ENCODE measurements at places on chromosomes 16 and 17. TPM values are rescaled to one million over a fixed set of nuclear protein-coding genes. Genes with fewer than 3 reads are reported as not detected.

DNA sequence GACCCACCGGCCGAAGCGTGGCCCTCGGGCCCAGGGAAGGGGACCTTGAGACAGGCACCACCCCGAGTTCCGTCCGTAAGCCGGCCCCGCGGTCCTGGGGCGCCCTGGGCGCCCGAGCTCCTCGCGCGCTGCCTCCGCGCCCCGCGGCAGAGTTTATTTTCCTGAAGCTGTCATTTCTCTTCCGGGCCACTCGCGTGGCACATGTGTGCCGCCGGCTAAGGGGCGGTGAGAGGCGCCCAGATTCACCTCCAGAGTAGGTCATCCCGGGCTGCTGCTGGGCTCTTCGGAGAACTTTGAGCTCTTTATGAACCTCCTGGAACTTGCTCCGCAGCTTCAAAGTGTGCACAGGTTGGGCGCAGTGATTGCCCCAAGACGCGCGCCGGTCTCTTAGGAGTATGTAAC is 489 bp downstream of the ZC3H18 start:
- peaks cover 15% of the 10 kb centered on the region for H3K4me1 ChIP-seq
- peak; percentile 49 for DNase-seq
- no peaks in the 10 kb centered on the region for H3K27me3 ChIP-seq

GRCh38 chr16:89798832-89799370 is 17.5 kb downstream of the FANCA start:
- DNase-seq, result no peak
- H3K4me3 ChIP-seq, result no peak overlapping the region
- H3K4me1 ChIP-seq, result no peaks in the 10 kb centered on the region
- H3K27me3 ChIP-seq, result no peaks in the 10 kb centered on the region

GRCh38 chr16:66042341-66042740 is 324.1 kb upstream of the CDH5 start:
- no peaks in the 10 kb centered on the region for H3K36me3 ChIP-seq
- H3K4me1 ChIP-seq, result no peaks in the 10 kb centered on the region
- no peaks in the 10 kb centered on the region for H3K27me3 ChIP-seq

The UBTF gene
- 63.6 TPM for total RNA-seq
